ENCODE measurements at places on chromosomes 3 and 15.

- H3K4me1 ChIP-seq, result peaks cover 3% of the 10 kb centered on the region
- DNase-seq, result peak; percentile 34
- H3K27me3 ChIP-seq, result no peaks in the 10 kb centered on the region
- no peak overlapping the region for H3K27ac ChIP-seq
These were observed 40.1 kb downstream of the TMEM44 start for GRCh38 chr3:194592798-194593752.

GRCh38 chr3:124620600-124621063 lies 109.6 kb upstream of the UMPS start:
- peak overlapping the region; percentile 71 for H3K27ac ChIP-seq
- no peak for DNase-seq
- no peaks in the 10 kb centered on the region for H3K27me3 ChIP-seq
- H3K36me3 ChIP-seq, result no peaks in the 10 kb centered on the region

DNA sequence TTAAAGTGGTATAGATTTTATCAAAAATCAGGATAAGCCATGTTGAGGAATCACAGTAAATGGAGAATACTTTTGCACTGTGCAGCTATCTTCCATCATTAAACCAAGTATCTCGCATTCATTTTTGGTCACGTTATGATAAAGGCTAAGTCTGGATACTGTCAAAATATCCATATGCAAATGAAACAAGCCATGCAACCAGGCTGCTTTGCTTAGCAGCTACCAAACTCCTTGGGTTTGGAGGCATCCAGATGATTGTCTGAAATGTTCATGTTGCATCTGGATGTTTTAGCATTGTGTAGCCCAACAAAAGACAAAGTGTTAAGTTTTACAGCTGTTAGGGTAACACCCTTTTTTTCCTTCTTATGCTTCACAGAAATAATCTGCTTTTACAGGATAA lies 322.9 kb upstream of the MDFIC2 start:
- no peaks in the 10 kb centered on the region for H3K4me1 ChIP-seq
- no peak overlapping the region for H3K4me3 ChIP-seq
- no peaks in the 10 kb centered on the region for H3K36me3 ChIP-seq
- no peaks in the 10 kb centered on the region for H3K27me3 ChIP-seq
- no peak overlapping the region for H3K27ac ChIP-seq

DNA sequence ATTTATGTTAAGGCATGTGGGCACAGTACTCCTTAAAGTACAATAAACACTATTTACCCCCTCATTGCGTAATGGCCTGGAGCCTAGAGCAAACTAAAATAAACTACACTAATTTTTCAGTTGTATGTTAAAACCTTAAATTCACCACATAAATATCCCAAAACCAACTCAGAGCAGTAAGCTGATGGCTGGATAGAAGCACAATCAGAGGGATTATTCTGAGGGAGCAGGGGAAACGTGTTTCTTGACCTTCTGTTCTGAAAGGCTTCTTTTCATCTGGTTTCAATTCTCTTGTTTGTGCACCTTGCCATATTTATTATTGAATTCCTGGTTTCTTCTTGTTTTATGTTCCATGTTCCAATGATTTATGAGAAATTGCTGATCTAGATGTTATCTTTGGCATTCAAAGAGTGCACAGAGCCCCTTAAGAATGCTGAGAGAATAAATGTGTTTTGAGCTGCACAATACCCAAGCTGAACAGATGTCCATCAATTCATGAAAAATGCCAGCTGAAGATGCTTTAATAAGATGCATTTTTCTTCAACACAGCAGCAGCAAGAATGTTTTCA lies 29.6 kb downstream of the RPL22L1 start:
- H3K27ac ChIP-seq, result no peak overlapping the region
- no peaks in the 10 kb centered on the region for H3K36me3 ChIP-seq
- peaks cover under 1% of the 10 kb centered on the region for H3K27me3 ChIP-seq
- H3K4me1 ChIP-seq, result no peaks in the 10 kb centered on the region
- no peak overlapping the region for H3K4me3 ChIP-seq

GRCh38 chr15:79167776-79168175 lies 77.2 kb upstream of the RASGRF1 start:
- H3K4me3 ChIP-seq, result no peak overlapping the region
- H3K27me3 ChIP-seq, result no peaks in the 10 kb centered on the region
- peaks cover 10% of the 10 kb centered on the region for H3K4me1 ChIP-seq
- no peak for DNase-seq

DNA sequence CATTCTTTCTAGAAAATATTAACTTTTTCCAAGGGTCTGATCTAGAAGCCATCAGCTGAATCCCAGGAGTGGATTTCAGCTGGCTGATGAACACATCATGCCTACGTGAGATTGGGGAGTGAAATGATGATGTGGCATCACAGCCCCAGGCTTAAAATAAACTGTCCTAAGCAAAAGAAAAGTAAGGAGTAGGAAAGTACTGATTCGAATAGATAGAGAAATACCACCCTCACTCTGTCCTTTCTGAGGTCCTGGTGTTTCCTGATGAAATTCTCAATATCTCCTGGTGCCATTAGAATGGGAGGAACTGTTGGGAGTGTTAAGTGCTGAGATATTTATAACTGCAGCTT lies 376.8 kb upstream of the SEMA6D start:
- no peak overlapping the region for H3K27ac ChIP-seq
- no peak for DNase-seq
- no peaks in the 10 kb centered on the region for H3K4me1 ChIP-seq
- H3K4me3 ChIP-seq, result no peak overlapping the region
- H3K27me3 ChIP-seq, result no peaks in the 10 kb centered on the region

DNA sequence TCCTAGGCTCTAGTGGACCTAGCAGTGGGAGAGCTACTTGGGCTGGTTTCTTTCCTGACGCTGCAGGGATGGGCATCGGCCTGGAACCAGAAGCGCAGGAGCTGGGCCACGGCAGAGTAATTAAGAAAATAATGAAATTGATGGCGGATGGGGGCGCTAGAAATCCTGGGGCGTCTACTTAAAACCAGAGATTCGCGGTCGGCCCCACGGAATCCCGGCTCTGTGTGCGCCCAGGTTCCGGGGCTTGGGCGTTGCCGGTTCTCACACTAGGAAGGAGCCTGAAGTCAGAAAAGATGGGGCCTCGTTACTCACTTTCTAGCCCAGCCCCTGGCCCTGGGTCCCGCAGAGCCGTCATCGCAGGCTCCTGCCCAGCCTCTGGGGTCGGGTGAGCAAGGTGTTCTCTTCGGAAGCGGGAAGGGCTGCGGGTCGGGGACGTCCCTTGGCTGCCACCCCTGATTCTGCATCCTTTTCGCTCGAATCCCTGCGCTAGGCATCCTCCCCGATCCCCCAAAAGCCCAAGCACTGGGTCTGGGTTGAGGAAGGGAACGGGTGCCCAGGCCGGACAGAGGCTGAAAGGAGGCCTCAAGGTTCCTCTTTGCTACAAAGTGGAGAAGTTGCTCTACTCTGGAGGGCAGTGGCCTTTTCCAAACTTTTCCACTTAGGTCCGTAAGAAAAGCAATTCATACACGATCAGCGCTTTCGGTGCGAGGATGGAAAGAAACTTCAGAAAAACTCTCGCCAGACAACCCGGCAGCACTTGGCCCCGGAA lies 6.1 kb downstream of the SOX14 start:
- peaks cover 94% of the 10 kb centered on the region for H3K27me3 ChIP-seq
- H3K4me1 ChIP-seq, result peaks cover 6% of the 10 kb centered on the region
- DNase-seq, result no peak
- no peak overlapping the region for H3K27ac ChIP-seq
- no peak overlapping the region for H3K4me3 ChIP-seq
- no peaks in the 10 kb centered on the region for H3K36me3 ChIP-seq

GRCh38 chr3:104206925-104207324 lies 1159.8 kb upstream of the ALCAM start:
- H3K27me3 ChIP-seq, result no peaks in the 10 kb centered on the region
- no peaks in the 10 kb centered on the region for H3K4me1 ChIP-seq
- H3K4me3 ChIP-seq, result no peak overlapping the region
- H3K27ac ChIP-seq, result no peak overlapping the region
- H3K36me3 ChIP-seq, result no peaks in the 10 kb centered on the region

DNA sequence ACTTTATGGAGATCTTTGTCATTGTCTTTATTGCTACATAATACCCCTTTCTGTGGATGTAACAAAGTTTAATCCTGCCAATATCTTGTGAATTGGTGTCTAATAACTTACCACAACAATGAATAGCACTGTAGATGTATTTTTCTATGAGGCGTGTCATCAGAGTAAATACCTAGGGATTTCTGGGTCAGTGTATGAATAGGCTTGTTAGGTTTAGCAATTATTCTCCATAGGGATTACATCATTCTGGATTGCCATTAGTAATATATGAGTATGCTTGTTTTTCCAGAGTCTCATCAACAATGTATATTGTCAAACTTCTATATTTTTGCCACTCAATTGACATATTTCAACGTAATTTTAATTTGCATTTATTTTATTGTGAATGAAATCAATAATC lies 67.9 kb downstream of the UNC13C start:
- no peak overlapping the region for H3K27ac ChIP-seq
- DNase-seq, result no peak
- H3K27me3 ChIP-seq, result no peaks in the 10 kb centered on the region

DNA sequence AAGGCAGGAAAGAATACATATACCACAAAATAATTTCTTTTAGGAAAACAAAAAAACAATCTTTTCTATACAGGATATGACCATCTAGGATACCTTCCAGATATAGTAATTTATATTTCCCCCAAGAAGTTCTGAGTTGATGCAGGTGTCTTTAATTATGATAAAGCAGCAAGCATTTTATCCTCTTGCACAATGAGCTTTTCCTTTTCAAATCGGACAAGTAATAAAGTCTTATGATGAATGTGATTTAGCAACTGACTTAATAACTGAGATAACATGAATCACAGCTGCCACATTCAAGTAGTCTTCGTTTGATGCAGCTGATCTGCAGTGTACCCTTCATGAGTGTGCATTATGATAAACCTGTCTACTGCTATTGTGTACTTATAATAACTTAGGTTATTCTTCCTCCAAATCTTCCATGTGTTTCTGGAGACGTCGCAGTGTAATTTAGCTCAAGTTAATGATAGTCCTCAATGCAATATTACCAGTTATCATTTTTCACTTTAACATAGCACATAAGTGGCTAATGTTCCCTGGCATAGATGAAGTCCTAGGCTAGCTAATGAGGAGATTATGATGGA lies 260.3 kb upstream of the MRPL3 start:
- H3K36me3 ChIP-seq, result no peaks in the 10 kb centered on the region
- DNase-seq, result no peak
- no peaks in the 10 kb centered on the region for H3K4me1 ChIP-seq
- H3K27me3 ChIP-seq, result no peaks in the 10 kb centered on the region

DNA sequence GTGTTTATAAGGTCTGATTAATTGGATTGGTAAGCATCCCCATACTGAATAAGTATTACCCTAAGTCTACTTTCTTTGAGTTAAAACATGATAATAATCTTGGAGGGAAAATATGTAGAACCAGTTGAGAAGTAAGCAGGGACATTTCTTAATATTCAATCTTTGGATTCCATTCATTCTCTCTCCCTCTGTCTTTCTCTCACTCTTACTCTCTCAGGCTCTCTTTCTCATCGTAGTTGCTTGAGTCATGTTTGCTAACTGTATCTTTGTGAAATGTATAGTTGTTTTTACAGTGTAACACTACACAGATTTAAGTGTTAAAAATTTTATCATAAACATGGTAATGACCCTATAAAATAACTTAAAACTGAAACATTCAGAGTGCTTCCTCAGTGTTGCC lies 163.8 kb downstream of the RSRC1 start:
- no peak overlapping the region for H3K27ac ChIP-seq
- H3K4me3 ChIP-seq, result no peak overlapping the region
- no peaks in the 10 kb centered on the region for H3K4me1 ChIP-seq
- no peaks in the 10 kb centered on the region for H3K36me3 ChIP-seq

- no peak overlapping the region for H3K4me3 ChIP-seq
- H3K27ac ChIP-seq, result peak overlapping the region; percentile 48
- no peak for DNase-seq
- no peaks in the 10 kb centered on the region for H3K4me1 ChIP-seq
- no peaks in the 10 kb centered on the region for H3K27me3 ChIP-seq
These were observed 16.3 kb upstream of the FBLN2 start for GRCh38 chr3:13532631-13533030.

DNA sequence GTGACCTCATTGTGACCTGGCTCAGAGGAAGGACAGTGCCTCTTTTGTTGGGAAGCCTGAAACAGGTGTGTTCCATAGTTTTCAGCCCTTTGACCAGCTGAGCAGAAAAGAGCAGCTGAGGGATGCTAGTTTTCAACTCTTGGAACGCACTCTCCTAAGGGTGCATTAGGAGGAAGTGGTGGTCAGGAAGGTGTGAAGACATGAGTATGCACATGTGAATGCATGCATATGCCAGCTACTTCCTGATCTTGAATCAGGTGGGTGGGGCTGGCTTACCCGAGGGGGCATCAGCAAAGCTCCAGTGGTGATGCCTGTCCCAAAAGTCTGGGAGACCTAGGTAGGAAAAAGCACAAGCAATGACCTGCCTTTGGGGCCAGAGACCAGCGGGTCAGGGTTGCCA lies 23.3 kb upstream of the CEMIP start:
- no peak for DNase-seq
- H3K27ac ChIP-seq, result no peak overlapping the region
- H3K27me3 ChIP-seq, result no peaks in the 10 kb centered on the region
- H3K4me3 ChIP-seq, result no peak overlapping the region
- no peaks in the 10 kb centered on the region for H3K36me3 ChIP-seq

DNA sequence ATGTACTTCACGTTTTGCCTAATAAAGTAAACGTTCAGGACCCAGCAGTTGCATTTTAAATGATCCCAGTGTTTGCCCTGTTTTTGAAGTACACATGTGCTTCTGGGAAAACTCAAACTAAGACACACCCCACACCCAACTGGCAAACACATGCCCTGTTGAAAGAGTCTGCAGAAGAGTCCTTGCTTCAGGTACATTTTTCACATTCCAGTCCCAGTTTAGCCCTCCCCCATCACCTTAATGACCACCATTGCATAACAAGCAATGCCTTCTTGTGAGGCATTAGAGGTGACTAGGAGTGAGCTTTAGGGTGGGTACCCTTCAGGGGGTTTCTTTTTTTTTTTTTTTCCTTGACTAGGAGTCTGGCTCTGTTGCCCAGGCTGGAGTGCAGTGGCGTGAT lies 322.3 kb downstream of the CNTN4 start:
- H3K27me3 ChIP-seq, result no peaks in the 10 kb centered on the region
- H3K4me3 ChIP-seq, result no peak overlapping the region
- H3K27ac ChIP-seq, result no peak overlapping the region
- H3K36me3 ChIP-seq, result no peaks in the 10 kb centered on the region
- no peaks in the 10 kb centered on the region for H3K4me1 ChIP-seq

DNA sequence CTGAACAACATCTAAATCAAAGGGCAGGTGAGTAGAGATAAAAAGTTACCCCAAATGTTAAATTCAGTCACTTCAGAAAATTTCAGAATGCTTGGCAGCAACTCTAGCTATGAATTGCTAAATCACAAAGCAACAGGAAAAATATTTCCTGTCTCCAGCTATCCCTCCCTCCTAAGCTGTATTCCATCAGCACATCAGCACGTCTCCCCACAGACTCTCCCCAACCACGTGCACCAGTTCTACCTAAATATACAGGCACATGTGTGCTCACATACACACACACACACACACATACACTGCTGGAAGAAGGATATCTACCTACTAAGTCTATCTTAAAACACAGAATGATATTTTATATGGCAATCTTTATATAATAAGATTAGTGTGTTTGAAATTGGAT lies 177.1 kb upstream of the ARHGEF26 start:
- H3K36me3 ChIP-seq, result no peaks in the 10 kb centered on the region
- DNase-seq, result no peak
- H3K27ac ChIP-seq, result no peak overlapping the region
- no peak overlapping the region for H3K4me3 ChIP-seq
- no peaks in the 10 kb centered on the region for H3K27me3 ChIP-seq

Measured in gastrocnemius medialis (tissue), 4 donors.